IMR-90 (cell line): ENCODE measurements at places on chromosomes 5 and 9. TPM values are rescaled to one million over a fixed set of nuclear protein-coding genes. Genes with fewer than 3 reads are reported as not detected.

GRCh38 chr9:105295201-105295550 lies 50.7 kb downstream of the SLC44A1 start:
- DNase-seq, result no peak

DNA sequence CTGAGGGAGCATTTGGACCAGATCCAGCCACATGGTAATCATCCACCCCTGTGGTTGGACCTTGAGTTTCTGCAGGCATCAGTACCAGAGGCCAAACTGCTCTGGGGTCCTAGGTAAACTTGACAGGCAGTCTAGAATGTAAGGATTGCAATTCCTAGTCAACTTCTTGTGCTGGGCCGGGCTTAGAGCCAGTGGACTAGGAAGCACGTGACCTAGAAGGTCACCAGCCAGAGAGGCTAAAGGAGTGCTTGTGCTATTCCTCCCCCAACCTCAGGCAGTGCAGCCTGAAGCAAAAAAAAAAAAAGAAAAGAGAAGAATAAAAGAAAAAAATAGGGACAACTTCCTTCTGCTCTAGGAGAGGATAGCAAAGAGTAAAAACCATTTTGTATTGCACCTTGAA lies 406.2 kb upstream of the FTMT start:
- no peak for DNase-seq

GRCh38 chr9:134814598-134815215 lies 65.9 kb upstream of the FCN2 start:
- DNase-seq, result peak; percentile 67

Gene GABRG2
- not detected in 2 replicates for total RNA-seq

DNA sequence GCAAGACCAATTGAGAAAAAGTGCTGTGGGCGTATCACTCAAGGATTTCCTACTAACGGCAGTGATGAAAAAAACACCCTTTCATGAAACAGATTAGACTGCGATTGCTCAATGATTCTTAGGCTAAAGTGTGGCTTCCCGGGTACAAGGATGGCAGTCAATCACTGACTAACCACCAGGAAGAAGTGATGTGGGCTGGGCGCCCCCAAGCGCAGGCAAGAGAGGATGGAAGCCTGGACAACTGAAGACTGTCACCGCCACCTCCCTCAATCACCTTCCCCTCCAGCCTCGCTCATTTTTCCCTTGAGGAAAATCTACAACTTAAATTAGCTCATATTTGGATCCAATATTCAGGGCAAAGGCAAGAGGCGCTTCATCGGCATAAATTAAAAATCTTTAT lies 707.2 kb downstream of the MTRR start:
- no peak for DNase-seq

Gene OR1J2
- not detected in 2 replicates for total RNA-seq

DNA sequence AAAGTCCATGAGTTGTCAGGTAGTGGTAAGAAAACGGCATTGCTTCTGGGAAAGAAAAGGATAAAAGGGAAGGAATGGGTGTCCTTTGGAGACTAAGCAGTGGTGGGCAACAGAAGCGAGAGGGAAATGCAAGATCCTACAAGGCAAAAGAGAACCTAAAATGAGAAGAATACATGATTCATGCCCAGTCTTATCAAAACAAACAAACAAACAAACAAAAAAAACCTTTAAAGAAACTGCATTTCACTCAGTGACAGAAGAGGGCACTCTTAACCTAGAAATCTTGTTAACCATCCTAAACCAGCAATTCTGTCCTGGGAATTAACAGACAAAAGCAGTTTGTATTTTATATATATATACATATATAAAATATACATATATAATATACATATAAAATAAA lies 88.5 kb downstream of the SUSD1 start:
- peak; percentile 43 for DNase-seq

DNA sequence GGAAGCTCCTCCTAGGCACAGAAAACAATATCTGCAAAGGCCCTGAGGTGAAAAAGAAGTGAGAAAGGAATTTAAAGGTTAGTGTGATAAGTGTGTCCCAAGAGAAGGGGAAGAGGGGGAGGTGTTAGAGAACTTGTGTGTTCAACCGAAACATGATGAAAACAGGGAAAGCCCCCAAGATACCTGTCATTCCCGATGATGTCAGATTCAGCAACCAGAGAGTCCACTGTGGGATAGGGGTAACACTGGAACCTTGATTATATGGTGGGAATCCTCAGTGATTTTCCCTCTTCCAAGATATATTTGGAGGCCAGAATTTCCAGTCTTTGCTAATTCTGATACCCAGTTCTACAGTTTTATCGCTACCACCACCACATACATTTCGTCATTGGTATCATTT lies 15.5 kb upstream of the BNC2 start:
- DNase-seq, result peak; percentile 15

GRCh38 chr5:116756531-116756930 lies 181.9 kb upstream of the SEMA6A start:
- no peak for DNase-seq

DNA sequence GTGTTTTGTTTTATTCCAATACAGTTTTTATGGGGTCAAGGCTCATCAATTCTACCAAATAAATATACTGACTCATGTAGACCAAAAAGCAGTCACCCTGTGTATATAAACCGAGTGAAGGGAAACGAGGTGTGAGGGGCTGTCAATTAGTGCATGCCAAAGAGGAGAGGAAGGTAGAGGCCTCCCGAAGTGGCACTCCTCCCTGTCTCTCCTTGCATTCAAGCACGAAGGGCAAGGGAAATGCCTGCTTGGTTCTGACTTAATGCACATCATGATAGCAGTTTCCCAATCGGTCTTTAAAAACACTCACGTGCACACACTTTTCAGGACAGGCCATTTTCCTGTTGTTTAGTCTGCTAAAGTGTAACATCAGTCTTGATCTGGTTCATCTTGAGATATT lies 125.6 kb upstream of the SLCO6A1 start:
- no peak for DNase-seq
